ENCODE measurements at places on chromosomes 7 and 10. TPM values are rescaled to one million over a fixed set of nuclear protein-coding genes. Genes with fewer than 3 reads are reported as not detected.

GRCh38 chr10:48505394-48506112, 99.3 kb downstream of the ARHGAP22 start:
- no peak for DNase-seq

The HYAL4 gene
- not detected for polyA plus RNA-seq

DNA sequence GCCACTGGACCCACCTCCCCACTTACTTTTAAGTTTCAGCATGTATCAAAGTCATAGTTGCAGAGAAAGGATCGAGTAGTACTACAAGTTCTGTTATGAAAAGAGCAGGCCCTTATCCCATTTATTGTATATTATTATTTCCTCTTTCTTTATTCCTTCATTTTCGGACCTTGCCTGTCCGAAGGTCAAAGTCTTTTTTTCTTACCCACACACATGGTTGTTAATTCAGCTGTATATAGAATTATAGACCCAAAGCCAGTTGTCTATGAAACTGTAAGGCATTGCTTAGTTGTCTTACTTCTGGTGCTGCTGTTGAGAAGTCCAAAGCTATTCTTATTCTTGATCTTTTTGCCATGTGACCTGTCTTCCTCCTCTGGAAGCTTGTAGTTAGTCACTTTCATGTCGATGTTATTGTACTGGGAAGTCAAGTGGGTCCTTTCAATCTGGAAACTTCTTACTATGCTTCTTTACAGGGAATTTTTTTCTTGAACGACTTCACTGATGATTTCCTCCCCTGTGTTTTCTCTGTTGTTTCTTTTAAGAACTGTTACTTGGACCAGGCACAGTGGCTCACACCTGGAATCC, 8.3 kb downstream of the NUDT5 start:
- no peak for DNase-seq

DNA sequence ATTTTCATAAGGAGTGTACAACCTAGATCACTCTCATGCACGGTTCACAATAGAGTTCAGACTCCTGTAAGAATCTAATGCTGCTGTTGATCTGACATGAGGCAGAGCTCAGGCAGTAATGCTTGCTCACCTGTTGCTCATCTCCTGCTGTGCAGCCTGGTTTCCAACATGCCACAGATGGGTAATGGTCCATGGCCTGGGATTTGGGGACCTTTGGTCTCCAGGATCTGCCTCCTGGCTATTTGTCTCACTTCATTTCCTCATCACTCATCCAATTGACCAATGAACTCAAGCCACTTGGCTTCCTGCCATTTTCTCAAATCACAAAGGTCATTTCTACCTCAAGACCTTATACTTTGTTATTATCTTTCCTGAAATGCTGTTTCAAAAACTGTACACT, 786.1 kb downstream of the ANKRD7 start:
- no peak for DNase-seq

DNA sequence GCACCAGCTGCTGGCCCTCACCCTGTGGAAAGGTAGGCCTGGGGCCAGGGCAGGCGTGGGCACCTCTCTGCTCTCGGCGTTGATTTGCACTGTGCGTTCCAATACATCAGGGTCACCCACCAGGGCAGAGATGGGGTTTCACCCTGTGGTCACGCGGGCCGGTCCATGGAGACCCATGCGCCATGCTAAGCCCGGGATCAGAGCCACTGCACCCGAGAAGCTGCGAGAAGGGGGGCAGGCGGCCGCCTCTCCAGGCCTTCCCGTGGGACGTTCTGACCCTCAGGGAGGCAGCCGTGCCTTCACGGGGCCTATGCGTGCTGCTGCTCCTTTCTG, 11.1 kb downstream of the GET4 start:
- DNase-seq = no peak

GRCh38 chr10:109851616-109852474, 71.5 kb downstream of the XPNPEP1 start:
- DNase-seq = no peak

DNA sequence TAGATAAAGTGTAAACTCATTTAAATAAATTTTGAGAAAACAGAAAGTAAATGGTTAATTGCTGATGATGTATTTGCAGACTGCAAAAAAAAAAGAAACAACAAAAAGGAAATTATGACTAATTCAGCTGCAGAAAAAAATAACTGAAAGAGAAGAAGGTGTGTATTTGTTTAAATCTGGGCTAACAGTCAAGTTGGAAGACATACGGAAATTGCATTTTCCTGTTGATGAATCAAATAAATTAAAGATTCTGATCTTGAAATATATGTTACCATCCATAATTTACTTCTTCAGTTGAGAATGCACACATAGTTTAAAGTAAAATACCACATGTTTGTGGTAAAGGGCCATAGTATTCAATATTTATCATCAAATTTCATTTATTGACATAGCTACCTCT, 19.3 kb upstream of the ING3 start:
- DNase-seq = no peak

The INA gene
- 0.70 TPM for polyA plus RNA-seq

DNA sequence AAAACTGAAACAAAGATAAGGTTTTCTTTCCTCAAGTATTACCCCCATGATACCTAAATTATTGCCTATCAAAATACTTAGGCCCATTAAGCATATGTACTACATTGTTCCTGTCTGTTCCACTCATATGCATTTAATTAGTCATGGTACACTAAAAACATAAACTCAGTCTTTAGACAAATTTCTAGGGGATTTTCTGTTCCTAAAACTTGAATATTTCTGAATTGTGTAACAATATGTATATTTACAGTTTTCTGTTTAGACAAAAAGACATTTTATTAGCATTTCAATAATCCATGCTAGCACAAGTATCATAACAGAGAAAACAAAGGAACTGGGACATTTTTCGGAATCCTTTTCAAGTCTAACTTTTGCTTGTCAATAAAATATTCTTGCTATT, 234.2 kb downstream of the CRPPA start:
- DNase-seq = no peak

The NEUROG3 gene
- not detected for polyA plus RNA-seq

The TRPV5 gene
- polyA plus RNA-seq = 1.8 TPM

GRCh38 chr10:43965033-43965917, 316.6 kb upstream of the ZNF32 start:
- DNase-seq = no peak

- no peak for DNase-seq
Measured at GRCh38 chr10:70805619-70806215, 10.0 kb upstream of the SGPL1 start.

The CLEC5A gene
- 0.59 TPM for polyA plus RNA-seq

DNA sequence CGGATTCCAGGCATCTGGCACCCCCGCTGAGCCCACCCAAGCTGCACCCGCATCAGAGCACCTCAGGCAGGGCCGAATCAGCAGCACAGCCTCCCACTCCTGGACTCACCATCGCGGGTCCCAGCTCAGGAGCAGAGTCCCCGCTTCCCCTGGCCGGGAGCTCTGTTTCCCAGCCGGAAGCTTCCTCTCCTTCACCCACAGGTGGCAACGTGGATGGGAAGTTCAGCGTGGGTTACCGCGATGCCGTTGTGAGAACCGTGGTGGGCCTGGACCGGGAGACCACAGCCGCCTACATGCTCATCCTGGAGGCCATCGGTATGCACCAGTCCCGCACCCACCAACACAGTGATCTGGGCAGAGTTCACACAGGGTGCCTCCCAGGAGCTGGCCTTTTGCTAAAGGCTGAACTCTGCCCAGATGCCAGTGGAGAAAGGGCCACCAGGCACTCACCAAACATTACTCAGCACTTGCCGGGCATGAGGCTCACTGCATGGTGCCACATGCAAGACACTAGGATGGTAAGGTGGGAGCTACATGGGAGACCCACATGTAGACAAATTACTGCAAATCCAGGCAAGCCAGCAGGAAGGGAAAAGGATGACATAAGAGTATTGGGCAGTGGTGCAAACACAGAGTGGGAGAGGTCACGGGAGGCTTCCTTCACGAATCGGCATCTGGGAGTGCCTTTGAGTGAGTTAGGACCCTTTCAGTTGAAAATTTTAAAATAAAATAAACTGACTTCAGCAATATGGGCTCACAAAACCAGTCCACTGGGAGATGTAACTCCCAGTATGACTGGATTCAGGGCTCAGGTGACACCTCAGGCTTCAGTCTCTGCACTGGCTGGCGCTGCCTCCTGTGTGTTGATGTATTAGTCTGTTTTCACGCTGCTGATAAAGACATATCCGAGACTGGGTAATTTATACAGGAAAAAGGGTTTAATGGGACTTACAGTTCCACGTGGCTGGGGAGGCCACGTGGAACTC, 10.4 kb downstream of the C10orf105 start:
- no peak for DNase-seq

- peak; percentile 79 for DNase-seq
Measured at GRCh38 chr7:6577369-6578113, at the start of gene ZDHHC4. Gene ZDHHC4, plus strand, starts transcription at chr7:6577454. Its CDS starts 3,108 bp downstream, at chr7:6580562.

The SPAG6 gene
- 0.29 TPM for polyA plus RNA-seq

GRCh38 chr10:22640359-22640758, 74.0 kb downstream of the PIP4K2A start:
- no peak for DNase-seq

- no peak for DNase-seq
Measured at GRCh38 chr7:108102671-108103312, 27.4 kb downstream of the LAMB4 start.

DNA sequence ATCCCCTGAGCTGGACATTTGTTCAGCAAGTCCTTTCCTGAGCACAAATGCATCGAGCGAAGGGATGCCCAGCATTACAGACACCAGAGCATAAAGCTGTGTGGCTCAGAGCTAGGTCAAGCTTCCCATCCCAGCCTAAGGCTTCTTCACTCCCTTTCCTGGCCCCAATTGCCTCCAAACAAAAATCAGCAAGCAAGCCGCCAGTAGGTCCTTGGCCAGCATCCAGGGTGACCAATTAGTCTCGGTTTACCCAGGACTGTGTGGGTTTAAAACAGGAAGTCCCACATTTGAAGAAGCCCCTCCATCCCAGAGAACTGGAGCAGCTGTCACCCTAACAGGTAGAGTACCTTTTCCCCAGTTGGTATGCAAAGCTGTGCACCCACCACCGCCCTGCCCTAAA, 51.2 kb downstream of the PRKAG2 start:
- no peak for DNase-seq

The OR9A2 gene
- polyA plus RNA-seq = not detected
